ELF-1 (cell line): ENCODE measurements at places on chromosomes 6 and 20.

- no peak for DNase-seq
Measured at GRCh38 chr6:38371881-38372280, 267.8 kb downstream of the BTBD9 start.

- peak; percentile 93 for DNase-seq
Measured at GRCh38 chr20:36399147-36399968, 93.2 kb downstream of the DLGAP4 start.

- DNase-seq: no peak
Measured at GRCh38 chr6:137944793-137945498, 77.9 kb downstream of the TNFAIP3 start.

DNA sequence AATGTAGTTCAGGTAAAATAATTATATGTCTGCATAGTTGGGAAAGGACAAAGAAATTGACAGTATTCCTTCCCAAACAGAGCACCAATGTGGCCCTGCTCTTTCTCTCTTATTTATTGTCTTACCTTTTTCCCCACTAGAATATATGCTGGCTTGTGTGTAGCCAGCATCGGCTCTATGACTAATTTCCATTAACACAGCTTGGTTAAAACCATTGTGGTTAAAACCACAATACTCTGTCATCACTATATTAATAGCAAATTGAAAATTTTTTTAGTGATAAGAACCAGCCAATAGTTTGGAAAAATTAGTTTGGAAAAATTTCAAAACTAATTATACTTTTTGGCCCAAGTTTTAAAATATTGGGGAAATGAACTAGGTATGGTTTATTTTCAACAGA, 535.1 kb downstream of the UTRN start:
- DNase-seq: no peak

- DNase-seq: peak; percentile 97
Measured at GRCh38 chr6:35452183-35453090, at the start of gene FANCE. FANCE (plus strand) TSS chr6:35452338; CDS start chr6:35452546, 208 bp downstream.
